ENCODE measurements at places on chromosomes 1 and 21.

DNA sequence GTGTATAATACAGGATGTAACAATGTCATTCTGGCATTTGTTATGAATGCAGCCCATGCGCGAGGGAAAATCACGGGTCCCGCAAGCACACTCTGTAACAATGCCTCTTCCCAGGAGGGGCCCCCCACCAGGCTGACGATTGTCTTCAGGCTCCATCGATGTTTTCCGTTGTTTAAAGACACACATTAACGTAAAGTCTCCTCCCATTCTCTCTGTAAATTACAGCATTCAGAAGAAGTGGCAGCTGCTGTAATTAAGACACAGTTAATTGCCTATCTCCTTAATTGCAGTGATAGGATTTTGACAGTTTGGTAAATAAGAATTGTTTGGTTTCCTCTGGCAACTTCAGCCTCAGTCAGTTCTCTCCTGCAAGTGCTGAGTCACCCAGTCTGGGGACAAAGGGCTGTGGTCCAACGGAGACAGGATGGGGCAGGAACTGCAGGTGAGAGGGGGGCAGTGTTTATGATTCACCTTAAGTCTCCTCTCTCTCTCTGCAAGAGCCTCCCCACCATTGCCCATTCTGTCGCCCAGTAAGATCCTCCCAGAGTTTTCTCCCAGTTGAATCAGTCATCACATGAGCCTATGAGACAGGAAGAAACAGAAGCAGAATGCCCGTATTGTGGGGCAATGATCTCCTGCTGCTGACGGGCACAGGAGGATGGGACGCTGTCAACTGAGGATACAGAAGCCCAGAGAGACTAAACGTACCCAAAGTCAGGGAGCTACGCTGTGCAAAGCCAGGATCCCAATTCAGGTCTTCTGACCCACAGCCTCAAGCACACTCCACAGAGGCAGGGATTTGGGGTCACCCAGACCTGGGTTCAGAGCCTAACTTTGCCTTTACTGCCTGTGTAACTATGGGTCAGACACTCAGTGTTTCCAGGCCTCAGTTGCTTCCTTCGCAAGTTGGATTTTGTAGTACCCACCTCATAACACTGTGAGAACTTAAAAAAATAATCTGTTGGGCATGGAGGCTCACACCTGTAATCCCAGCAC is 110.0 kb downstream of the ADSS2 start:
- no peak for DNase-seq

DNA sequence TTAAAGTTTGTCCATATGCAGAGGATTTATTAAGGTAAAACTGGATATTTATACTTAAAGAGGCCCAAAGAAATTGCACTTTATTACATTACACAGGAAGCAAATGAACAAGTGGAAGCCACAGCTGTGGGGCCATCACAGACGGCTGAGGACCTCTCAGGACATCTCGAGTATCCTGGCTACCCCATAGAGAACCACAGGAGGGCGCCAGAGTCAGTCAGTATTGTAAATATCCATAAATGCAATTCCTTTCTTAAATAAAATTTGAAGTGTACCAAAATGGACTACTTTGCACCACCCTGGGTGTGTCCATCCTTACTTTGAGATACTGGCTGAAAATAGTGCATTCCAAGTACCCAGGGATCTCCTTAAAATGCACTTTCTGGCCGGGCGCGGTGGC is 257.2 kb downstream of the MRPL39 start:
- no peak for DNase-seq

DNA sequence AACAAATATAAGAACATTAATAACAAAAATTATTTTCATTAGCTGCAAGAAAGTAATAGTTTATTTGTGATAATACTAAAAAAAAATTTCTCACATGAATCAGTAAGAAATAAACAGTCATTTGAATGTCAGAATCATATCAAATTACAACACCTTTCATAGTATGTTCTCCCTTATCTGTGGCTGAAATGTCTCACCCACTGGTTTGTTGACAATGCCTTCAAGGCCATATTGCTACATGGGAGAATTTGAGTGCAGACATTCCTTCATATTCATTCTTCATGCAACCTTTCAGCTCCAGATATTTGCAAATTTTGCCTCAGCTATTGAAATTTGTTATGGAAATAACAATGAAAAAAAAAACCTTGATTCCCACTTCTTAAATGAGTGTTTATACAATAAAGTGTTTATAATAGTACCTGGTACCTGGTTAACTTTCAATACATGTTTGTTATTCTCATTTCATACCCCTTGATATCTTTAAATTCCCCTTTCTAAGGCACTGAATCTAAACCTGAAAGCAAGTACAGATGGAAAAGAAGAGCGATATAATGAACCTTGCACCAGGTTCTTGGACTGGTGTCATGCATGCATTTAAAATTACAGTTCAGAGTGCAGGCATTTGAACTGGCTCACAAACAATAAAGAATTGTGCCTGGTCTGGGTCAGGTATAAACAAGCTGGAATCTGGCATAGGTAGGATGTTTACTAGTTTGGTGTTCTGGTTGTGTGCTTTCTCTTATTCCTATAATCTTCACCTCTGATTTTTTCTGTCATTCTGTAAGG is 242.2 kb upstream of the ADGRL2 start:
- DNase-seq: no peak

DNA sequence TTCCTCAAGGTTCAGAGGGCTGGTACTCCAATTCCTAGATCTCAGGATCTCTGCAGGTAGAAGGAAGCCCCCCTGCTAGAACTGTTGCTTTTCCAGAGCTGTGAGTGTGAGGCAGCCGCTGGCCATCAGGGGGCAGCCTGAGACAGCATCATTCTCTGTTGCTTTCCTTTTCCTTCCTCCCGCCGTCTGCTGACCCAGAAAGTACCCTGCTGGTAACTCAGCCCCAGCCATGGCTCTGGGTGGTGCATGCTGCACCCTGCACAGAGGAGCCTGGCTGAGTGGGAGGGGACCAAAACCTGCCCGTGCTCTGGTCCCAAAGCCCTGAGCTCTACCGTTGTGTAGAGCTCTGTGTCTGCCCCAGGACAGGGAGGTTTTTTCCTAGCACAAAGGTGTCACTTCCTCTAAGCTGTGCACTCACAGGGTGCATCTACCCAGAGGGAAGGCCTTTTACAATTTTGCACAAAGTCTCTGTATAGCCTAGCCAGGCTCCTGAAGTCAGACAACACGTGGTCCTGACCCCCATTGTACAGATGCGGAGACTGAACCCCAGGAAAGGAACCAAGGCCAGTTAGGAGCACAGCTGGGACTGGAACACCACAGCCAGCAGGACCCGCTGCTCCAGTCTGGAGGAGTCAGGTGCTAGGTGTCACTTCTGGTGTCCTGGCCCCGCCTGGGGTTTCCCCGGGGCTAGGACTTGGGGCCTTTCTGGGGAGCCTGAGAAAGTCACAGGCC is 5.6 kb upstream of the FAM131C start:
- DNase-seq: peak; percentile 62

- DNase-seq: no peak
These were observed 8.9 kb upstream of the RALGPS2 start for GRCh38 chr1:178716111-178716510.

DNA sequence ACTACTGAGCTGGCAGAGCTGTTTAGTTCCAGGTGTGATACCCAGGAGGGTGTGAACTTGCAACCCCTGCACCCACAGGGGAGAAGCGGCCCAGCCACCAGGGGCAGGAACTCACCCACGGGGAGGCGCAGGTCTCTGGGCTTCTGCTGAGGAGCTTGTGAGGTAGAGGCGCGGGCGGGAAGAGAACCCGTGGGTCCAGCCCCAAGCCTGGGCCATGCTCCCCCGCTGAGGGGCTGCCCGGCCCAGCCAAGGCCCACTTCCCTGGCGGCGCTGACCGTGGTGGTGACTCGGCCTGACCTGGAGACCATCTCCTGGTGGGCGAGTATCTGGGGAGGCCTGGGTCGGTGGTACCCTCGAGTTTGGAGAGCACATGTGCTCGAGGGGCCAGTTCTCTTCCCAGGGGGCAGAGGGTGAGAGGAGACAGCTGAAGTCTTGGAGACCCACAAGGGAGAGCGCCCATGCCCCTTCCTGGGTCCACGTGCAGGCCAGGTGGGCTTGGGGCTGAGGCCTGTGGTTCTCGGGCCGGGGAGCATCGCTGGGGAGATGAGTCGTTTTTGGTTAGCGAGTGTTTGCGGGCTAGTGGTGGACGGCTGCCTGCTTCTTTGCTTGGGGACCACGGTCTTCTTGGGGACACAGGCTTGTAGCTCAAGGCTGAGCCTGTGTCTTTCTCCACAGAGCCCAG is 28.4 kb upstream of the EDN2 start:
- no peak for DNase-seq

DNA sequence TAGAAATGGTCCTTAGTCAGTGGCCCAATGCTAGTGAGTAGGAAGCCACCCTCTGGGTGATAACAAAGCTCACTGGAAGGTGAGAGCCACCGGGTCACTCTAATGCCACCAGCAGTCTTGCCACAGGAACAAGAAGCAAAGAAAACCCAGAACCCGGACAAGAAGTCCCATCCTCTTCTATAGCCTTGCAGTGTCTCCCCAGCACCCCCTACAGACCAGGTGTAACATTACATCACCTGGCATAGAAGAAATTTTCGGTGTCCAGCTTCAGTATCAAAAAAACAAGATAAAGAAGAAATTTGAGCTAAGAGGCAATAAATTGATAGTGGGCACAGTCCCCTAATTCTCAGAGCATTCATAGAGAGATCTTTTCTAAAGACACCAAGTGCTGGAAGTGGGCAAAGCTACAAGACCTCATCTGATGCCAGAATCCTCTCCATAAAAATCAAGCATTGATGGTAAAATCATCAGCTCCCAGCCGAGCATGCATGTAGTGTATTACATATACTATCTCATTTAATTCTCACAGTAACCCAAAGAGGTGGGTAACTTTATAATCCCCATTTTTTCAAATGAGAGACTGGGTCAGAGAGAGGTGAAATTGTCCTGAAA is 491.0 kb downstream of the MATN1 start:
- no peak for DNase-seq

DNA sequence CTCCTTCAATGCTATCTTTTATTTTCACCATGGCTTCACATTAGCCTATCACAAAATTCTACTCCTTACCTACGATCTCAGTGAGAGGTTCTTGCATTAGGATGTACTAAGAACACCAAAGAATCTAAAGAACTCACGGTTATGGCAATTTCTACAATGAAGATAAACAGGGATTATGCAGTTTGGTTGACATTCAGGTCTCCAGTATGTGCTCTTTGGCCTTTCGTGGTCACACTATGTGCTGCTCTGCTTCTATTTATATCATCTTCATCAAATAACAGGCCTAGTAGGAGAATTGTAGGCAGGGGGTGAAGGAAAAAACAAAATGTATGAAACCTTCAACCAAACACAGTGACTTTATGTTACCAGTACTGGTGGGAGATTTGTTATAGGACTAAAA is 194.0 kb upstream of the SAMSN1 start:
- no peak for DNase-seq

GRCh38 chr1:29225361-29225760 is 5.4 kb downstream of the MECR start:
- no peak for DNase-seq

DNA sequence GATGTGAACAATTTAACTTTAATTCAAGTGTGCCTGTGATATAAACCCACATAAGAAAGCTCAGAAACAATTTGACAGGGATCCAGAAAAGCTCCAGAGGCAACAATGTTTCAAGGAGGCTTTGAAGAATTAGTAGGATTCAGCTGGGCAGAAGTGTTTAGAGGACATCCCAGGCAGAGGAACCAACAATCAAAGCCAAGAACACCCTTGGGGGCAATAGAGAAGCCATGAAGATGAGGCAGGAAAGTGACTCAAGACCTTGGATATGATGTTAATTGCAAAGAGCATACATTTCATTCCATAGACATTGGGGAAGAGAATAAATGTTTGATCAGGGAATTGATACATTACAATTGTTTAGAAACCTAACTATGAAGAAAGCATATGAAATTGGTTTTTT is 280.3 kb downstream of the LTN1 start:
- DNase-seq: no peak

DNA sequence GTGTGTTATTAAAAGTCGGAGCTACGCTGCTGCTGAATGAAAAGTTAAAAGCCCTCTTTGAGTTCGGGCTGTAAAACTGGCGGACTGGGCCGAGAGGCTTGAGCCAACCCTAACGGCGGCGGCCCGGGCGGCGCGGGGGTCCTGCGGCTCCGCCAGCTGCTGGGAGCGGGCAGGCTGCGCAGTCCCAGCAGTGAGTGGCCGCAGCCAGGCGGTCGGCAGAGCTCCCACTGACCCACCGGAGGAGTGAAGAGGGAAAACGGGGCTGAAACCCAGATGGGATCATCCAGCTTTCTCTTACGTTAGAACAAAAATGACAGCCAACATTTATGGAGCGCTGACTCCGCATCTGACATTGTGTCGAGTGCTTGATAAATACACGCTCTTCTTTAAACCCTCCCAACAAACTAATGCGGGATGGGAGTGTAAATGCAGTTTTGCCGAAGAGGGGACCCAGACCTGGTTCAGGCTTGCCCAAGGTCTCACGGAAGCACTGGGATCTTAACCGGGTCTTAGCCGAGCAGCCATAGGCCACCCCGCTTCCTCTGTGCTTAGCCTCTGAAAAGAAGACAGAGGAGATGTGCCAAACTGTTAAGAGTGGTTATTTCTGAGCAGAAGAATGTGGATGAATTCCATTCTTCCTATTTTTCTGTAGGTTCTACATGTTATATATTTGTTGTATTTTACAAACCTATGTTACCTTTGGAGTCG is 3.5 kb downstream of the GRHL3 start:
- no peak for DNase-seq

DNA sequence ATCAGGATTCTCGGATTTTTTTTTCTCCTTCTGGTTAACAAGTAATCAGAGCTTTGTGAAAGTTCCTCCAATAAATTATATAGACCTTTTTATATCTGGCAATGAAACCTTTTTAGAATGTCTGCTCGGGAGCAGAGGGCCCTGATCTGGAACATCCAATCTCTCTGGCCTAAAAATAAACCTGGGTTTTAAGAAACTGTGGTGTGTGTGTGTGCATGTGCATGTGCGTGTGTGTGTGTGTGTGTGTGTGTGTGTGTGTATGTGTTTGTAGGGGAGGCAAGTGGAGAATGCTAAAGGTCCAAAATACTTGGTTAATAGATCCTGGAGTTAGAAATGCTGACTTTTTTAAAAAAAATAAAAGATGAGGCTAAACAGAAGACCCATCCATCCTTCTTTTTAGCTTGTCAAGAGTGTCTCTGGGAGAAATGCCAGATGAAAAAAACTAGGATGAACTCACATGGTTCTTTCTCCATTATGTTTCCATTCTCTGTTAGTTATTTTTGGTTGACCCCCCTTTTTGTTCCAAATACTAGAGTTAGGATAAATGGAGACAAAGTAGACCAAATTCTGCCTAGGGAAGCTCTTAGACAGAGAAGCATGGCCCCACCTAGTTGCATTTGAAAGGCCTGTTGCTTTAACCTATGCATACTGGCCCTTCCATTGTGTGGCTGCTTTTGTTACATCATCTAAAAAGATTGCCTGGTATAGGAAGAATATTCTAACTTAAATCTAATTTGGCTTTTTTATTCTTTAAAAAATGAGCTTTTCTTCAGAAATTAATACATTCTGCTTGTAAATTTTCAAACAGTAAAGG is 175.9 kb downstream of the PAPPA2 start:
- no peak for DNase-seq

All from stimulated activated CD4-positive, alpha-beta T cell treated with anti-CD3 and anti-CD28 coated beads, TNF-alpha, amount 100 ng/mL, for 24 hours (primary cell).